Stimulated activated CD8-positive, alpha-beta memory T cell treated with anti-CD3 and anti-CD28 coated beads, Interleukin-15, amount 100 ng/mL, for 24 hours (primary cell): ENCODE measurements at places on chromosomes 6 and 20.

- DNase-seq: no peak
Measured at GRCh38 chr6:161211380-161212035, 62.4 kb downstream of the AGPAT4 start.

GRCh38 chr6:99338188-99338587, 11.3 kb downstream of the FAXC start:
- no peak for DNase-seq

- no peak for DNase-seq
Measured at GRCh38 chr20:53074811-53075314, 102.7 kb downstream of the TSHZ2 start.

DNA sequence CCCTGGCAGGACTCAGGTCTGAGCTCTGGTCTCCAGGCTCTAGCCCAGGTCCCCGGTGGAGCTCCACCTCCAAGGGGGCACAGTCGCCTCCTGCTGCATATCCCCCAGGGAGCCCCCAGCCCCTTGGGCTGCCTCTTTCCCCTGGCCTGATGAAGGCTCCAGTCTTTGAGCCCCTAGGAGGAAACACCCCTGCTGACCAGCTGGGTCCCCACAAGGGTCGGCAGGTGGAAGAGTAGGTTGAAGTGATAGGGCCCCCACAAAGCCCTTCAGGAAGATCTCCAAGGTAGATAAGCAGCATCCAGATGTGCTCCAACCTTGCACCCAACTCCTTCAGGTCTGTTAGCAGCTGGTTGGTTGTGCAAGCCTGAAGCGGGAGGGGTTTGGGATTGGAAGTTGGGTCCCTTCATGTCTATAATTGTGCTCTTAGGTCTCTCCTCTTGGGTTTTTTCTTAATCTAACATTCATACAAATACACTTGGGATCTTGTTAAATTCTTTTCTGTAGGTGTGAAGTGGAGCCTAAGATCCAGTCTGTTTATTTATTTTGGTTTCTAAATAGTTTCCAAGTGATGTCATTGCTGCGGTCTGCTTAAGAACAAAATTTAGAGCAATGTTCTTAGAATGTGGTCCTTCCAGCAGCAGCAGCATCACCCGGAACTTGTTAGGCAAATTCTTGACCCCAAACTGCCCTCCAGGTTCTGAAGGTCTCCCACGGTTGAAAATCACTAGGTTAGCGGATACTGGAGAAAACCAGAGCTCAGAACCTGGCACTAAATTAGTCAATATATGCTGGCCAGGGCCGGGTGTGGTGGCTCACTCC, 5.1 kb downstream of the UBE2C start:
- DNase-seq: no peak

GRCh38 chr20:7770578-7770977, 169.7 kb downstream of the HAO1 start:
- DNase-seq: no peak

DNA sequence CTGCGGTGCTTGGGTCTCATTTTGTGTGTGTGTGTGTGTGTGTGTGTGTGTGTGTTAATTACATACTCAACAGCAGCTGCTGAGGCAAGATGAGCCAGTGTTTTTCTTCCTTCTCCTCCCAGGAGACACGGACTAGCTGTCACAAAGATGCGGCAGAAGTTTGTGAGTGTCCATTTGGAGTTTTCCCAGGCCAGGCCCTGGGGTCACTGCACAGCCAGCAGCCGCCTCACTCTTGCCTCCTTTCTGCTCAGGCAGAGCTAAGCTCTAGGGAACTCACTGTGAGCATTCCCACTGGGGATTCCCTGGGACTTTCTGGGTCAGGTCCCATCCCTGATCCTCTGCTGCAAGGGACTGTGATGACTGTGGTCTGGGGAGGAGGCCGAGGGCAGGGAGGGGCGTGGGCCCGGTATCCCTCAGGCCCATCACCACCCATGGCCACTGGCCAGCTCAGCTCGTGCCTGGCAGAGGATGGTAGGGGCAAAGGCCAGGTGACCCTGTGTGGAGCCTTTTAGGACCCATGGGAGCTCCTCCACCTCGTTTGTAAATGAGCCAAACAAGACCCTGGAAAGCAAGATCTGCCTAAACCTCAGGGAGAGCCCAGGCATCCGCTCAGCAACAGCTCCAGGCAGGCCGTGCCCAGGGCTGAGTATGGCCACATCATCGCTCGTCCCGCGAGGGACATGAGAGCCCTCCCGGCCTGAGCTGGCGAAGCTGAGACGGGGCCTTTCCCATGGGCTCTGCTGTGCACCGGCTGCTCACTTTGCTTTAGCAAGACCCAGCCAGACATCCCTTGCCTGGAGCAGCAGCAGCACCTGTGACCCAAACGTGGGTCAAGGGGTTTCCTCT, 102.0 kb downstream of the PSMB1 start:
- no peak for DNase-seq

DNA sequence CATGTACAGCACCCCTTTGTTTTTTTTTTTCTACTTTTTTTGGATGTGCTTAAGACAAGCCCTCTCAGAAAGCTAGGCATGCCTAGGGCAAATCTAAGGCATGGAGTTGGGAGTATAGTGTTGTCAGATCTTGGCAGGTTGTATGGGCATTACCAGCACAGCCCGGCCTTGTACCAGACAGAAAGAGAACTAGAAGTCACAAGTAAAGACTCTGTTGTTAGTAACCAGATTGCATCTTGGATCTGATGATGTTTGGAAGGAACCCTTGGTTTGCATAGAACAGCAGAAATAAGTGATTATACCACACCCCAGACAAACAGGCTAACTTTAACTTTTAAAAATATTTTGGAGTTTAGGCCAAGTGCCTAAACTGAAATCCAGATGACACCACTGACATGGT, 25.6 kb downstream of the STK35 start:
- no peak for DNase-seq

- no peak for DNase-seq
Measured at GRCh38 chr20:35768731-35769664, 2.8 kb upstream of the PHF20 start.

DNA sequence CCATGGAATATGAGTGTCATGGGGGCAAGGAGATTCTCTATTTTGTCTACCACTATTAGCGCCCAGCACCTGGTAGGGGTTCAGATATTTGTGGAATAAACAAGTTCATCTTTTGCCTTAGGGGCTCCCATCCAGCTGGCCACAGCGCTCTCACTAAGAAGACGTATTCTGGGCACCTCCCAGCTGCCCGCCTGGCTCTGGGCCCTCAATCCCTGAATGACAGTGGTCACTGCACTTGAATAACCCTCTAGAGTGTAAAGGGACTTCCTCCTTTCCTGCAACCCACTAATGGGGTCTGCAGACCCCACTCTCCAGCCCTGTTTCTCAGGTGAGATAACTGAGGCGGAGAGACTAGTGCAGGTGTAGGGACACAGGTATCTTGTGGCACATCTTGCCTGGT, 36.2 kb downstream of the SNX5 start:
- DNase-seq: no peak

DNA sequence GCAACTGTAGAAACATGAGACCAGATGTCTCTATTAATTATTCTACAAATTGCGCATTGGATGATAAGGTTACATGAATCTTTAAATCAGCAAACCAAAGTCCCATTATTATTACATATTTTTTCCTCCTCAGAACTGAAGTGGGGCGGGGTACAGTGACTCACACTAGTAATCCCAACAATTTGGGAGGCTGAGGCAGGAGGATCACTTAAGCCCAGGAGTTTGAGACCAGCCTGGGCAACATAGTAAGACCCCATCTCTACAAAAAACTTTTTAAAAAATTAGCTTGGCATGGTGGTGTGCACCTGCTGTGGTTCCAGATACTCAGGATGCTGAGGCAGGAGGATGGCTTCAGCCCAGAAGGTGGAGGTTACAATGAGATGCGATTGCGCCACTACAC, 29.0 kb downstream of the HFE start:
- DNase-seq: no peak

DNA sequence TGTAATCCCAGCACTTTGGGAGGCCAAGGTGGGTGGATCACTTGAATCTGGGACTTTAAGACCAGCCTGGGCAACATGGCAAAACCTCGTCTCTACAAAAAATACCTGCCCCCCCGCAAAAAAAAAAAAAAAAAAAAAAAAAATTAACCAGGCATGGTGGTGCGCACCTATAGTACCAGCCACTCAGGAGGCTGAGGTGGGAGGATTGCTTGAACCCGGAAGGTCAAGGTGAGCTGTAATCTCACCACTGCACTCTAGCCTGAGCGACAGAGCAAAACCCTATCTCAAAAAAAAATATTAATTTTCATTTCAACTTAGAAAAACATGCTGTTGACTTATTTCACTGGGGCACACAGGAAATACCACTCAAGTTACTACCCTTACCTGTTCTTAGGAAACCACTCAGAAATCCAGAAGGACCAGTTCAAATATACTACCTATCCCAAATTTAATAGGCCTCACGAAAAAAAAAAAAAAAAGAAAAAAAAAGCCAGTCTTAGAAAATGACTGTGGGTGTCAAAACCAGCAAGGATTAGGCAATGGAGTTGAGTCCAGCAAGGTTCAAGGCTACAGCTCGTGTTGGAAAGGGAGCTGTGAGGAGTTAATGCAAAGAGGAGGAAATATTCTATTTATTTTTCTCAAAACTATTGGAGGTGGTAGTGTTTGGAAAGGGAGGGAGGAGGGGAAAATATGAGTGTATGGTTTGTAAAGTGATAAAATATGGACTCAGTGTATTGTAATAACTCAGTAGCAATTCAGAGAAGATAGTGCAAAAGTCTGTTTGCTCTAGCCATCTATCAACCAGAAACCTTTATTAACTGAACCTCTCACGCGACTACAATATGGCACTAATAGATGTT, 33.9 kb upstream of the PIM1 start:
- no peak for DNase-seq

DNA sequence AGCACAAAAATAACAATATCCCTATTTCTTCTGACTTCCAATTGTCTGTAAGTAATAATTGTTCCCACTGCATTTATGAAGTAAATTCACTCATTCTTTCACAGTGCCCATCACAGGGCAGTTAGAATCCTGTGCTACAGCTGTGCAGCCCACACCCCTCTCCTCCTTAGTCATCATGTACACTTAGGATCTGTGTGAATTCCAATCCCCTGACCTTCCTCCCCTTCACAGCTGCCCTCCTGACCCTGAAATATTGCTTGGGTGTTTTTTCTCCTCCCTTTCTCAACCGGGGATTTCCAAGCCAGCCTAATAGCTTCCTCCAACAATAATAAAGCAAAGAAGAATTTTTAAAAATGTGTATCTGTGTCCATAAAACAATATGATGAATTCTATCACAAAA, 91.5 kb upstream of the BEND6 start:
- DNase-seq: no peak

DNA sequence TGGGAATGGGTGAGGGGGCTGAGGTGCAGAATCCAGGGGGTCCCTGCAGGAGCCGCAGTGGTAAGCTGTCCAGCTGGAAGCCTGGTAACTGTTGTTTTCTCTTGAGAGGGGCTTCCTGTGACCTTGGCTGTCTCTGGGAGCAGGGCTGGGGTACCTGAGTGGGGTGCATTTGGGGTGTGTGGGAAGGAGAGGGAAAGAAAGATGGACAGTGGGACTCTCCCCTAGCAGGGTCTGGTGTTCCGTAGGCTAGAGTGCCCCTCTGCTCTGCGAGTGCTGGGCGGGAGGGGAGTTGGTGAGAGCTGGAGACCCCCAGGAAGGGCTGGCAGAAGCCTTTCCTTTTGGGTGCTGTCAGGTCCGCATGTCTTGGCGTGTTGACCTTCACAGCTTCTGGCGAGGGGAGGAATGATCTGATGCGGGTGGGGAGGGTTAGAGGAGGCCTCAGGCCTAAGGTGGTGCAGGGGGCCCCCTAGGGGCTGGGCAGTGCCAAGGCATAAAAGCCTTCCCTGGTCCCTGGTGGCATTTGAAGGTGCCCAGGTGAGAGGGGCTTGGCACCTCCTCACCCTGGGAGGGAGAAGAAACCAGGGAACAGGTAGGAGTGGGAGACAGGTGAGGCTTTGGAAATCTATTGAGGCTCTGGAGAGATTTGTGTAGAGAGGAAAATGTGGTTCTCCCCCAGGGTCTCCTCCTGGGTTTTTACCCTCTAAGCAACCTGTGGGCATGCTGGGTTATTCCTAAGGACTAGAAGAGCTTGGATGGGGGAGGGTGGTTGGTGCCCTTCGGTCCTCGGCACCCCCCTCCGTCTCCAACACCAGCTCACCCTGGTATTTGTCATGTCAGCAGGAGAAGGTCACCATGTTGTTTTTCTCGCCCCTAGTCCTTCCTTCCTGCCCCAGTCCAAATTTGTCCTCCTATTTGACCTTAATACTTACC, 3.3 kb downstream of the VEGFA start:
- no peak for DNase-seq

DNA sequence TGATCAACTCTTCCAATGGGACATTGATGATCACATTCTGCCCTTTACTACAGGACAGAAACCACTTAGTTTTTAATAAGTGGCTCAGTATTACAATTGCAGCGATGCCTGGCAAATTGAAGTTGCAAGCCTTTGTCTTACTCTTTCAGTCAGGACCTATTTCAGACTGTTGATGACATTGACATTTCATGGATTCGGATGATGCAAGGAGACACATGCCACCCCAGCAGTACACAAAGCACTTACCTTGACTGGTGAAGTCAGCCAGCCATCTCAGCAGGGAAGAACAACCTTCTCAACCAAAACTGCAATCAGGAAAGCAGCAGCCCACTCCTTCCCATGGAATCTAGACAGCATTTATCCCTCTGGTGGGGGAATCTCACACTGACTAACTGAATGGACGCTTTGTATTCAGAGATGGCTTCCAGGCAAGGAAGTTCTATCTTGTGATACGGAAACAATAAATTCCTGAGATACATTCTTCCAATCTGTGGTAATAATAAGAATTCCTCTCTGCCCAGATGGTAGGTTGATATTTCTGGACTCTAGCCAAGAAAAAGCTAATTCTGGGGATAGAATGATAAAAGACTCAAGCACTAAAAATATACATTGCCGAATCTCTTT, 24.8 kb downstream of the NFYA start:
- DNase-seq: no peak

DNA sequence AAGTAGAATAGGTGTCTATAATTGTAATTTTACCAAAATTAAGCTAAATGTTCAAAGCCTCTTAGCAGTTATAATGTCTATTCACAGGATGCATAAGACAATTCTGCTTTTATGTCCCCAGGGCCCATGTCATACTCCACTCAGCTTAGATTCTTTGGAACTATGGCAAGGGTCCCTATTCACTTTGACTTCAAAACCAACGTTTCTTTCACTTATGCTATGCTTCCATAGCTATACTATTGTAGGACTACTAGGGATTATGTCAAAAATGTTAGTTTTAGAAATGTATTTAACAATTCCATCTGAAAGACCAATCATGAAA, 15.8 kb upstream of the ADGRG6 start:
- DNase-seq: no peak

GRCh38 chr20:38117635-38118034, 47.4 kb downstream of the TGM2 start:
- no peak for DNase-seq

DNA sequence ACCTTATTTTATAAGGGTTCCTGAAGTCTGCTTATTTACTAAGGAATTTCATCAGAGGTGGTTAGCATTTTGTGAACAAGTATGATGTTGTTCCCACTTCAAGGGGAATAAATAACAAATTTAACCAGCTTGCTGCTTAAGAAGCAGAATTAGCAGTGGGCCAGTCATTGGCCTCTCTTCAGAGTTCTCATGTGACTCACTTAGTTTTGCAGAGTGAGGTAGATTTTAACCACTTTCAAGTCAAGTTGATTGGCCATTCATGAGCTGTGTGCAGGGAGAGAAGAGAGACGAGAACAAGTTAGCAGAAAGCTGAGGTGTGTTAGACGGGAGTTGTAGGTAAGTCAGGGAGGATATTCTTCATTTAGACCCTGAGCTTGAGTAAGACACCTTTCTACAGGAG, 18.1 kb downstream of the TOP1 start:
- DNase-seq: no peak
